ENCODE measurements at places on chromosomes 2 and 18. TPM values are rescaled to one million over a fixed set of nuclear protein-coding genes. Genes with fewer than 3 reads are reported as not detected.

PLEKHH2 gene
- 1.1 TPM for total RNA-seq

UGP2 gene
- total RNA-seq = 363 TPM

POMC gene
- total RNA-seq = 9.1 TPM

POLR1A gene
- total RNA-seq = 12.8 TPM

THOC1 gene
- total RNA-seq = 12.7 TPM

CHST9 gene
- 8.3 TPM for total RNA-seq

LYPD1 gene
- not detected for total RNA-seq

HYCC2 gene
- total RNA-seq = 14.5 TPM

CAVIN2 gene
- 109 TPM for total RNA-seq

FAM228A gene
- total RNA-seq = 0.22 TPM

GRCh38 chr2:218785103-218785502 lies 3.2 kb downstream of the CYP27A1 start:
- DNase-seq = no peak

DNA sequence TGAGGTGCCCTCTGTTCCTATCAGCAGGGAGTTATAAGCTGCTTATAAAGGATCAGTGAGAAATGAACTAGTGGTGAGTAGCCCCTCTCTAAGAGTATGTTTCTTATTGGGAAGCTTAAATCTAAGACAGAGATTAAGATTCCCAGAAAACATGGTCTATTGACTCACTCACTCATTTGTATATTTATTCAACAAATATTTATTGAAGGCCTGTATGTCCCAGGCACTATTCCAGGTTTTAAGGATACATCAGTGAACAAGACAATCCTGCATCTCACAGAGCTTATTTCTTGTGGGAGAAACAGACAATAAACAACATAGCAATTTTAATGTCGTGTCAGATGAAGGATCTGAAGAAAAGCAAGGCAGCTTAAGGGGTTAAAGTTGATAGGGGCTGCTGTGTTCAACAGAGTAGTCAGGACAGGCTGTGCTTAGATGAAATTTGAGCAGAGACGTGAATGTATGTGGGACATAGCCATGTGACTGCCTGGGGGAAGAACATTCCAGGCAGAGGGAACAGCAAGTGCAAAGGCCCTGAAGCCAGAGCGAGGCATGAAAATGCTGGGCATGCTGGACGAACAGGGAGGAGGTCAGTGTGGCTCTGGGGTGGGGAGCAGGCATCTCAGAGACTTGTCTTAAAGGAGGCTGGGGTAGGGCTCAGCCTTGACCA lies 14.8 kb upstream of the PSD4 start:
- DNase-seq = no peak

DNA sequence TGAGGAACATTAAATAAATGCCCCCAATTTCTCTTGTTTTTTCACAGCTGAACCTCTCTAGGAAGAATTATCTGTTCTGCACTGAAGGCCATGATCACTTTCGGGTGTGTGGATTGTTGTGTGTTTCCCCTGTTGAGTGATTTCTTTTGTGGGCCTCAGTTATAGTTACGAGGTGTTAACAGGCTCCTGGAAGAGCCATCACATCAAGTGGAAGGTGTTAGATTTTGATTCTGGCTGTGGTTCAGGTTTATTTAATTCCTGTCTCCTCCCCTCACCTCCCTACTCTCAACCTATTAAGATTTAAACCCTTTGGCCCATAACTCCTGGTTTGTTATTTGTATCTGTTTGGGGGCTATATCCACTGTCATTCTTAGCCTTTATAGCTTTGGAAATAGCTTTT lies 182.8 kb downstream of the AGPS start:
- DNase-seq = no peak

GRCh38 chr18:36758623-36759022 lies 70.2 kb downstream of the TPGS2 start:
- DNase-seq = no peak

DNA sequence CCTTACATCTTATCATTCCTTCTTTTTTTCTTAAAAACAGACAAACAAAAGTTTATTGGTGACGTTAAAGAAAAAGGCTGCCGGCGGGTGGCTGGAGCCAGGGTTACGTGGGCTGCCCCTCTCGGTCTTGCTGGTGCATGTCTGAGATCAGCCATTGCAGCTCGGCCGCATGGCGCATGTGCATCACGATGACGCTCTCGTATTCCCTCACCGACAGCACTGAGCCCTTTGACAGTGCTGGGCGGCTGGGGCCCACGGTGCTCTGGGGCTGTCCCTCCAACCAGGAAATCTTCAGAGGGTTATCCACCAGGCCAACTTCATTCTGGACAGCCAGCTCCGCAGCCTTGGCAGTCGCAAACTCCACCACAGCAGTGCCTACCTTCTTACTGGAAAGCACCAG lies 1081.8 kb upstream of the TMEFF2 start:
- no peak for DNase-seq

- DNase-seq = peak; percentile 70
Observed at GRCh38 chr2:29940706-29941105, 19.3 kb upstream of the ALK start.

DNA sequence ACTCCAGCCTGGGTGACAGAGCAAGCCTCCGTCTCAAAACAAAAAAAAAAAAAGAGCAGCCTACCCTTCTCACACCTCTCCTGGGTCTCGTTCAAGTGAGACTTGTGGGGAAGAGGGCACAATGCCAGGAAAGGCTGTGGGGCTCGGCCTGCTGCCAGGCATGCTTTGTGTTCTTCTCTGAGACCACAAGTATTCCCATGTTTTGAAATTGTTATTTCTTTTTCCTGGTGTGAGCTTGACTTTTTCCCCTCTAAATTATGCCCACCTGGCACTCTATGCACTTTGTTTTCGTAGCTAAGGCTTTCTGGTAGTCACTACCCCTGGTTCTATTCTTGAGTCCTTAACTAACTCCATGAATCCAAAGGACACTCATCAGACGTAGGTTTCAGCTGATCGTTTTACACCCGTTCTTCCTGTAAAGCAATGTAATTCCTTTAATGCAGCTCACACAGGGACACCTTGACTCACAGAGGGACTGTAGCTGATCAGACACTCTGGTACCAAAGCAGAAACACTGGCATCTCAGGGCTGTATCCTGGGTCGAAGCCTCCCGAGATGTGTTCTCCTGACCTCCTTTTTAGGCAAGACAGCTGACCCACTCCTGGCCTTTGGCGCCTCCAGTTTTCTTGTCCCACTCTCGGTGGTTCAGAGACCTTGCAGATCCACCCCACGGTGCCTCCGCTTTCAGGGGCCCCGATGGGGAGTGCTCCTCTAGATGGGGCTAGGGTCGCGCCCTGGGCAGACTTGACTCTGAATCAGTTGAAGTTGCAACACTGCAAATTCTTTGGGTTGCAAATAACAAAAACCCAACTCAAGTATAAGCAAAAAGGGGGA lies 193.3 kb upstream of the AGAP1 start:
- DNase-seq = no peak

DNA sequence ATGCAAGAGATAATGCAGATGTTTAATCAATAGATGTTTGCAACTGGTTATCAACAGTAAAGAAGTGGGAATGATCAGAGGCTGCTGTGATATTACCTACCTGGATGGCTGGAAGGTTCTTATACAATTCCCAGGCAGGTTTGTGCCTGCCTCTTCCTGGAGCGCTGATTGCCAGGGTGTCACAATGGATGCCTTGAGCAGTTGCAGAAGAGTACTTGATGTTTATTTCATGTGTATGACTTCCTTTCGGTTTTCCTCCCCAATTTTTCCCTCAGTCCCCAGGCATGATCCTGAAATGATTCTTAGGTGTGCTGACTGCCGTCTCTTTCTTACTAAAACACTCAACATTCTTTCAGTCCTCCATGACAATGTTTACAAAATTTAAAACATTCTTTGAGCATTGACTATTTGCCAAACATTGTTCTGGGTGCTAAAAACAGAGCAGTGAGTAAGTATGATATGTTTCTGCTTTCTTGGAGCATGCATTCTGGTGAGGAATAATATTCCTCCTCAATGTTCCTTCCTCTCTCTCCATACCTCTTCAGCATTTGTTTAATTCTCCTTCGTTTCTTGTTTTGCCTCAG lies 416.6 kb upstream of the TRIB2 start:
- no peak for DNase-seq

GRCh38 chr2:232967474-232967873 lies 45.6 kb downstream of the NGEF start:
- no peak for DNase-seq

- DNase-seq = no peak
Observed at GRCh38 chr2:3251946-3252345, 125.7 kb downstream of the EIPR1 start.

DNA sequence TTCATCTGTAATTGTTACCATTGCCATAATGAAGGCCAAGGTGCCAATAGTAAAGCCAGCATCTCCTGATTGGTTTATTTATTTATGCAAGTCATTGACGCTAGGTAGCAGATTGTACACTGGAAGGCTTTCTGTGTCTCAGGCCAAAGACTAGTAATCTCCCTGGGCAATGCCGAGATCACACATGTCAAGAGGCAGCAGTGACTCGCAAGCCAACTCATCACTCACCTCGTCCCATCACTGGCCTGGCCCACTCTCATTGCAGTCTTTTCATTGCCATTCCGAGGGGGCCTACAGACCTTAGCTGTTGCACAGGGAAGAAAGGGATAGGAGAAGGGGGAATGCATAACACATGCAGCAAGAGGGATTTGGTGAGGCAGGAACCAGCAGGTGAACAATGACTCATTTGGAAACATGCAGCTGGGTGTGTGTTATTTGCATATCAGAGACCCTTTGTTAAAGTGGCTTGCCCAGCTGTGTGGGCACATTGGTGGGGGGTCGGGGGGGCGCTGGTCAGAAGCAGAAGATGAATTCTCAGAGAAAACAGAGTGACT lies 448.7 kb upstream of the HNRNPA3 start:
- no peak for DNase-seq

DNA sequence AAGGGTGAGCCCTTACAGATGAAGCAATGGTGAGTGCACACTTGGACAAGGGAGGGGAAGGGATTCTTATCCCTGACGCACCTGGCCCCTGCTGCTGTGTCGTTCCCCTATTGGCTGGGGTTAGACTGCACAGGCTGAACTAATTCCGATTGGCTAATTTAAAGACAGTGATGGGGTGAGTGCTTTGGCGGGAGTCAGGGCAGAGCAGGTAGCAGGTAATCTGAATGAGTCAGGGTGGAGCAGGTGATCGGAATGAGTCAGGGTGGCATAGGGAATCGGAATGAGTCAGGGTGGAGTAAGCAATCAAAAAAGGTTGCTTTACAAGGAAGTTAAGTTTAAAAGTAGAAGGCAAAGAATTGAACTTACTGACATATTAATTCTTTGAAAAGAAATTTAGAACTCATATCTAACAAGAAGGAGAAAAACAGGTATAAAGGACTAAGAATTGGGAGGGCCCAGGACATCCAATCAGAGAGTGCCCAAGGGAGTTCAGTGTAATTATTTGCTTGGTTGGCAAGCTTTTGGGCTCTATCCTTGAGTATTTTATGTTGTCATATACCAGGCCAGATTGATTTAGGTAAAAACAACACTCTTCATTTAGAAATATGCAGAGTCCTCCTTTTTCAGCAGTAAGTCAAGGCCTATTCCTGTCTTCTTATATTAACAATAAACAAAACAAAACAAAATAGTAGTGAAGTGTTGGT lies 52.3 kb upstream of the RALBP1 start:
- DNase-seq = no peak

GRCh38 chr2:137005210-137005609 lies 239.9 kb downstream of the THSD7B start:
- no peak for DNase-seq

All from Right ventricle myocardium inferior (tissue), 1 donor.